ENCODE measurements at places on chromosomes 16 and 17.

DNA sequence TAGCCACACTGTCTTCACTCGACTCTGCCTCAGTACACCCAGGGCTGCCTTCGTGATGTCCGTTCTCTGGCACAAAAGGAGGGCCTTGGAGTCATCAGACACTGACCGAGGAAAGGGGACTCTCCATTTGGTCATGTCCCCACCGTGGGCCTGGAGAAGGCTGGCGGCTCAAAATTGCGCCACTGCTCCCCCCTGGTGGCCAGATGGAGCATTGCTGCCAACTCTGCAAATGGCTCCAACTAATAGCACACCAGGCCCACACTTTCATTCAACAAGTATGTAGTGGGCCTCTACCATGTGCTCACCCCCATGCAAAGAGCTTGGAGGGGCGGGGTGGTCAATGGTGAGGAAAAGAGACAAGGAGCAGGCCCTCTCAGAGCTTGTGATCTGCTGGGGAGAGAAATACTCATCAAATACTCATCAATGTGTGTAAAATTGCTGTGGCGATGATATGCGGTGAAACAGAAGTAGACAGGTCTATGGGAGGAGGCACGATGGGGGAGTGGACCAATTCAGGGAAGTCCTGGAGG, 5.2 kb upstream of the GRIN2C start:
- peak; percentile 44 for DNase-seq

DNA sequence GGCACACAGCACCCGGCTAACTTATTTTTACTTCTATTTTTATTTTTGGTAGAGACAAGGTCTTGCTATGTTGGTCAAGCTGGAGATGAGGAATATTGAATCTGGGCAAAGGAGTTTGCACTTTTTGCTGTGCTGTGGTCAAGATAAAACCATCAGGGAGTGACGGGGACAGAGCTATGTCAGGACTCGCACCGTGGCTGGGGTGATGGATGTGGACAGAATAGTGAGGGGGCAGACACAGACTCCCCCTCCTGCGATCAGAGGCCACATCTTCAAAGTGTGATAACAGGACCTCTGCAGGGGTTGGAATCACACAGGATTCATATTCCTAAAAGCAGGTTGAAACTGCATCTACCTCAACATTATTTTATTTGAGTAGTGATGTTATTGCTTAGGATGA, 25.6 kb downstream of the IL21R start:
- DNase-seq = no peak

- no peak for DNase-seq
Observed at GRCh38 chr17:74547736-74548135, 1.8 kb upstream of the CD300C start.

GRCh38 chr16:72740347-72740746, 307.6 kb downstream of the ZFHX3 start:
- DNase-seq = peak; percentile 3

- peak; percentile 52 for DNase-seq
Observed at GRCh38 chr17:49913226-49914095, 55.5 kb upstream of the DLX4 start.

DNA sequence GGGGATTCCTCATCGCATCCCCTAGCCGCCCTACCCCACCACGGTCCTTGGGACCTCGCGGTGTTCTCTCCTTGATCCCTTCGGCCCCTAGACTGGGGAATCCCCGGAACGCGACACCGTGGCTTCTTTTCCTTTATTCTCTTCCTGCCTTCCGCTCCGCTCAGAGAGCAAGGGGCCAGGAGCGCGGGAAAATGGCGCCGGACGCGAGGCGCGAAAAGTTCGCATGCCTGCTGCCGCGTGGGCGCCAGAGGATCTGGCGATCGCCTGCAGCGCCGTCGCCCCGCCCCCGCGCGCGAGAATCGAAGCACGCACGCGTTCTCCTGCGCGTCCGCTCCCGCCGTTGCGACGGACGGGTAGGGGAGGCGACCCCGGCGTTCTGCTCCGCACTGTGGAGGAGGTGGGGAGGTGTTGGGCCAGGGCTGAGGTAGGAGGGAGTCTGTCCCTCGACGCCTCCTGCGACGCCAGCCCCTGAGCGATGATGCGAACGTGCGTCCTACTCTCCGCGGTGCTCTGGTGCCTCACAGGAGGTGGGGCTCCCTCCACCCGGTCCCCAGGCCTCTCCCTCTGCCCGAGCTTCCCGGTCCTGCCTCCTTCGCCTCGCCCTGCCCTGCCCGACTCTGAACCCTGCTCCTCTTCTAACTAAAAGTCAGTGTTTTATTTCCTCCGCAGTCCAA, at the start of gene ZPBP2:
TSS of gene ZPBP2 (plus strand) at position 323 of the 674 bp plus-strand sequence. CDS start at position 476, 153 bp downstream.
- DNase-seq = no peak

- no peak for DNase-seq
Observed at GRCh38 chr17:81863833-81864768, 3.8 kb upstream of the P4HB start.

DNA sequence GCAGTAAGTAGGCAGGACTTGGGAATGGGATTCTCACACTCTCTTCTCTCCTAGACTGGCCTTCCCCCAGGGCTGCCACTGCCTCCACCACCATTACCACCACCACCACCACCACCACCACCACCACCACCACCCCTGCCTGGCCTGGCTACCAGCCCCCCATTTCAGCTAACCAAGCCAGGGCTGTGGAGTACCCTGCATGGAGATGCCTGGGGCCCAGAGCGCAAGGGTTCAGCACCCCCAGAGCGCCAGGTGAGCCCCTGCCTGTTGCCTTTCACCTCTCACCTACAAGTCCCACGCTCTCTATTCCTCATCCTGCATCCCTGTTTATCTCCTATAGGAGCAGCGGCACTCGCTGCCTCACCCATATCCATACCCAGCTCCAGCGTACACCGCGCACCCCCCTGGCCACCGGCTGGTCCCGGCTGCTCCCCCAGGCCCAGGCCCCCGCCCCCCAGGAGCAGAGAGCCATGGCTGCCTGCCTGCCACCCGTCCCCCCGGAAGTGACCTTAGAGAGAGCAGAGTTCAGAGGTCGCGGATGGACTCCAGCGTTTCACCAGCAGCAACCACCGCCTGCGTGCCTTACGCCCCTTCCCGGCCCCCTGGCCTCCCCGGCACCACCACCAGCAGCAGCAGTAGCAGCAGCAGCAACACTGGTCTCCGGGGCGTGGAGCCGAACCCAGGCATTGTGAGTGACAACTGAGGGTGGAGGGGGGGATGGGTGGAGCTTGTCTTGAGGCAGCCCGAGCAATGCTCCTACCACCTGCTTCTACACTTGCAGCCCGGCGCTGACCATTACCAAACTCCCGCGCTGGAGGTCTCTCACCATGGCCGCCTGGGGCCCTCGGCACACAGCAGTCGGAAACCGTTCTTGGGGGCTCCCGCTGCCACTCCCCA, 7.9 kb upstream of the TMEM88 start:
- DNase-seq = no peak

- DNase-seq = no peak
Observed at GRCh38 chr17:62696726-62697490, 69.4 kb downstream of the MRC2 start.

GRCh38 chr16:56632156-56632847, at the start of gene MT1M:
MT1M (plus strand) TSS chr16:56632659; CDS start chr16:56632732, 73 bp downstream.
- DNase-seq = no peak

DNA sequence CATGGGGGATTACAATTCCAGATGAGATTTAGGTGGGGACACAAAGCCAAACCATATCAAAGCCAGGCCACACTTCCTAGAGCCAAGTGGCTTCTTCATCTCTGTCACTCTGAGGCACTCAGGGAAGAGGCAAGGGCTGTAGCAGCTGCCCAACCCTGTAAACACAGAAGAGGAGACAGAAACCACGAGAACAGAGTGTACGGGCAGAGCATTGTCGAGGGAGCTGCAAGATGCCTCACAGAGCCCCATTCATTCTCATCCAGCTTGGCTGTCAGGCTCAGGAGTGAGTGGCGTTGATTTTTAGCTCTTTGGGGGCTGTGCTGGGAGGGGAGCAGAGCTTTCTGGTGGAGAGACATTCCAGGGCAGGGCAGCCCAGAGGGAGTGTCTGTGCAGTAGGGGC, 117.2 kb upstream of the SALL1 start:
- DNase-seq = no peak

DNA sequence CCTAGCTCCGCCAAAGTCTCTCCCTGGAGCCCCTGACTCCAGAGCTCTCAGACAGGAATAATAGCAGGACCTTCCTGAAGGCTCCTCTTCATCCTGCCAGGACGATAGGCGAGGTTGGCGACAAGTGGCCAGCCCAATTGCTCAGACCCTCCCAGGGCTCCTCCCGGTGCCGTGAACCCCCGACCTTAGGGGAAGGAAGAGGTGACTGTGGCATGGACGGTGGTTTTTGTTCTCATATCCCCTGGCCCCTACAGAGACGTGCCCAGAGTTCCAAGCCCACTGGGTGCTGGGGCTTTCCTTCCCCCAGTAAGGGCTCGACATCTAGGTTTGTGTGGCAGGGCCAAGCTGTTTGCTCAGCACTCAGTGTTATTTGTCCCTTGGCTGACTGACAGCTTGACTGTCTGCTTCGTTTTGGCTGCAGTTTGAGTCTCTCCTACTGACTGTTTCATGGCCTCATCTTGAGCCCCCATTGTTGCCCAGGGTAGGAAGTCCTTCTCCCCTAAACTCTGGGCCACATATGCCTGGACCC, 4.6 kb upstream of the ADCY7 start:
- no peak for DNase-seq

GRCh38 chr16:59690216-59690615, 956.1 kb upstream of the GOT2 start:
- no peak for DNase-seq

DNA sequence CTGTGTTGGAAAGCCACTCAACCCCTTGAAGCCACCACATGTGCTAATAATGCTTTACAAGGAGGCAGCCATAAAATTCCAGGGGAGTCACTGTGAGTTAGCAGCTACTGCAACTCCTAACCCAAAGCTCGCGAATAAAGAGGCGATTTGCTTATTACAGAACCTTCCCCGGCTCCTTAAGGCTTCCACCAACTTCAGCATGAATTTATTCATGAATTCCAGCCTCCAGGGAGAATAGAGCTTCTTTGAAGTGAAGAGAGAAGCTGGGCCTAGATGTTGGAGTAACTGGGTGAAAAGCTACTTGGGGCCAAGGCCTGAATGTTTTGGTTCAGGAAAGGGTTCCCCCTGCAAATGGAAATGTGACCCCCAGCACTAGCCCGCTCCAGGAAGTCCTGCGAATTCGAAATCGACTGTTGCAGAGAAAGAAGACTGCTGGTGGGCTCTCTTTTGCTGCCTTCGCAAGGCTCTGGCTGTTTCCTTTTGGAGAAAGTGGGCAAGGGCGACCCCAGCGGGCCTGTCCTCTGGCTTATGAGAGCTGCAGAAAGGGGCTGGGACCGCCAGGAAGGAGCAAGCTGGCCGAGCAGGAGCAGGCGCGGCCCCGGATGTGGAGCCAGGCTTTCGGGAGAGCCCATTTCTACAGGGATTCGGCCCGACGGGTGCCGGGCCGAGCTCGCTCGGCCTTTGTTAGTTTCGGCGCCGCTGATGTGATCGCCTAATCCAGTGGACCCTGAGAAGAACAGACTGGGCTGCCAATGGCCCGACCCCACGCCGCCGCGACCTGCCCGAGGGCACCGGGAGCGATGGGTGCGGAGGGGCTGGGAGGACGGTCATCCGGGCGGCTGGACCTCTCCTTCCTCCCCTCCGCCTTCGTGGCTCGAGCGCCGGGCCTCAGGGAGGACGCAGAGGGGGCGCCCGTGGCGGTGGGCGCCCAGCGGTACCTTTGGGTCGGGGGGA, 7.6 kb downstream of the CBX8 start:
- DNase-seq = no peak

DNA sequence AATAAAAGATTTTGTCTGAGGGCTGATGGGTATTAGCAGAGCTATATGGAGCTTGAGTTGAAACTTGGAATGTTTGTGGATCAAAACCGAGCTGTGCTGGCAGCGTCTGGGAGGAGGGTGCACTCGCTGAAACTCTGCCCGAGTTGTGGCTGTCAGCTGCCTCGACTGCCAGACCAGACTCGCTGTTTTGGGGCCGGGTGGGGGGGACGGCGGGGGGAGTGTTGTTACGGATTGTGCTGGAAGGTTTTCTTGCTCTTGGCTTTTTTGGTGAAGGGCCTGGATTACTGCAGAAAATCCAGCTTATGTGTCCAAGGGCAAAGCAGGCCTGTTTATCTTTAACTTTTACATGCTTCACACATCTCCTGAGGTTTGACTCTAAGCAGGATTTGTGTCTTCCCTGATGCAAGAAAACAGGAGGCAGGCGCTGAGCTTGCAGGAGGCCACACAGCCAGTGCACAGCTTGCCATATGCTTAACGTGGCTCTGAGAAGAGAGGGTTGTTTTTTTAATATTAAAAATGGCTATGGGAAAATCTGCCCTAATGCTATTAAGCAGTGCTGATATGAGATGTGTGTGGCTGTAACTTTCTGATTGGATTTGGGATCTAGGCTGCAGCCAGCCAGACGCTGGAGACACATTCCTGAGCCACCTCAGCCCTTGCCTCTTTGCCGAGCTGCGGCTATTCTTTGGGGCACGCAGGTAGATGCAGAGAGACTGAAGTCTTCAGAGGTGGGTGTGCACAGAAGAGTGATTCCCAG, 20.5 kb upstream of the RPTOR start:
- no peak for DNase-seq

DNA sequence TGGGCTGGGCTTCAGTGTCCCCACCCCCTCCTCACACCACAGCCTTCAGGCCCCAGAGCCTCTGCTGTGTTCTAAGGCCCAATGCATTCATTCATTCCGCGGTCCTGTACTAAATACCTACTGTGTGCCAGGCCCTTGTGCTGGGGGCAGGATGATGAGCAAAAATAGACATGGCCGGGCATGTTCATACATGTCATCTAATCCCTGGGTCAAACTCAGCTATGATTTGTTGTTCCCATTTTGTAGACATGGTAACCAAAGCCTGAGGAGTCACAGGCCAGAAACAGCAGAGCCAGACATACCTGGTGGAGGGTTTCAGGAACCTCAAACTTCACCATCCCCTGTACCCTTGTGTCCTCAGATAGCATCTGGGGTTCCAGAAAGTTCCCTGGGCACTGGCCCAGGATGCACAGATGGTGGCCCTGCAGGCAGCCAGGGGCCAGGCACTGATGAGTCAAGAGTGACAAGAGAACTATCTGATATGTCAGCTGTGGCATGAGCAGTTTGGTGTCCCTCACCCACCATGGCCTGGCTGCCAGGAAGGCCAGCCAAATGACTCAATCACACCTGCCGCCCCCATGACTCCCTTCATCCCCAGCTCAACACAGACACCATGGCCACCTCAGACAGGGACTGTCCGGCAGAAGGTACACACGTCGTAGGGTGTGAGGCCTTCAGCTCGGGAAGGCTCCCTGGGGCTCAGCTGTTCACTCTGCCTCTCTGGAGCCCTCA, 2.7 kb upstream of the RRAD start:
- DNase-seq = no peak

- DNase-seq = no peak
Observed at GRCh38 chr17:66044083-66044482, 147.8 kb downstream of the CEP112 start.

GRCh38 chr17:72967977-72968585, 124.4 kb downstream of the SLC39A11 start:
- peak; percentile 46 for DNase-seq

- DNase-seq = peak; percentile 39
Observed at GRCh38 chr17:37191219-37191618, 184.6 kb upstream of the C17orf78 start.

- DNase-seq = no peak
Observed at GRCh38 chr16:63185235-63185780, 1149.1 kb upstream of the CDH8 start.

GRCh38 chr17:79746889-79747507, 16.3 kb downstream of the ENPP7 start:
- no peak for DNase-seq

GRCh38 chr17:16880843-16881230, 91.1 kb downstream of the TNFRSF13B start:
- no peak for DNase-seq
